Pancreas (tissue), 10 donors: ENCODE measurements at places on chromosomes 7 and 10.

- DNase-seq: no peak
Observed at GRCh38 chr7:42913591-42913990, 1.7 kb upstream of the C7orf25 start.

- no peak for DNase-seq
Observed at GRCh38 chr7:131000873-131001272, 266.9 kb upstream of the KLF14 start.

- DNase-seq: no peak
Observed at GRCh38 chr10:53379956-53380355, 607.4 kb upstream of the MBL2 start.

- no peak for DNase-seq
Observed at GRCh38 chr7:80088705-80089104, 45.9 kb upstream of the GNAI1 start.

GRCh38 chr7:55121249-55121648, 102.4 kb downstream of the EGFR start:
- no peak for DNase-seq

DNA sequence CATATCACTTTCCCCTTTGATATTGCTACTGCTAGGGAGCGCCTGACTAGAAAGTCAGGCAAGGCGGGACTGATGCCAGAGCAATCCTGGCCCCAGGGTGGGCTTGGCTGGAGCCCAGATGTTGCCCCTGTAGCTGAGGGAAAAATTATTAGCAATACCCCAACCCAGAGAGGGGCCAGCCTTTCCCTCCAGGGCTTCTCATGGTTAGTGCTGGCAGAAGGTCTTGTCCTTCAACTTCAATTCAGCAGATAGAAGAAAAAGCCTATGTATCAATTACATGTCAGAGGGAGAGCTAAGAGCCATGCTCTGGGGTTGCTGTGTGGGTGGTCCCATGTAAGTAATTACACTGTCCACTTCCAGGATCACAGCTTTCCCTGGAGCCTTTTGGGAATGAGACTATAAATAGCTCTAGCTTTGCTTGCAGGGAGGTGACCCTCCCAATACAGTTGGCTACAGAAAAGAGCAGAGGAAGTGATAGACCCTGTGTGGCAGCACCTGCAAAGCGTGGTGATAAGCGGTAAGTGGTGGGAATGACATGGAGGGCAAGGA, 579.1 kb downstream of the CCSER2 start:
- DNase-seq: no peak

GRCh38 chr7:27501001-27501400, 161.7 kb downstream of the HIBADH start:
- DNase-seq: no peak

DNA sequence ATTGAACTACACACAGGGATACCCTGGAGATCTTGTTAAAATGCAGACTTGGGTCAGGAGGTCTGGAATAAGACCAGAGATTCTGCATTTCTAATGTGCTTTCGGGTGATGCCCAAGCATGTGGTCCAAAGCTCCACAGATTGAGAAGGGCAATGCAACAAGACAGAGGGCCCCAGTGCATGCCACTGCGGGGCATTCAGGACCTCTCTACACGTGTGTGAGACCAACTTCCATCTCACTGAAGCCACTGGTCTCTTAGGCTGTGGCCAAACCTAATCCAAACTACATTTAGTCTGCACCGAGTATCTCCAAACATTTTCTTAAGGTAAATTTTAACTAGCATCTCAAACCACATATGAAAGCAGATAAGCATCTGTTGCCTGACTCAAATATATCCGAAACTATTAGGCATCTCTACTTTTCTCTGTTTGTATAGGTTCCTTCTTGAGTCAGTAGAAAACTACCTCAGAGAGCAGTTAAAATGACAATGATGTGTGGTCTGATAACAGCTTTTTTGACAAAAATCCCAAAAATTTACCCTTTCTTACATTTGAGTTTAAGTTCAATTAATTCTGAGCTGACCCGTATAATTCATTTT, 107.5 kb downstream of the ELMO1 start:
- DNase-seq: no peak

- DNase-seq: peak; percentile 97
Observed at GRCh38 chr10:102432162-102432950, at the start of gene CUEDC2. TSS of gene CUEDC2 (minus strand) at chr10:102432574. CDS start at chr10:102425188, 7,386 bp downstream.

- no peak for DNase-seq
Observed at GRCh38 chr7:136061433-136061832, 84.3 kb upstream of the MTPN start.

DNA sequence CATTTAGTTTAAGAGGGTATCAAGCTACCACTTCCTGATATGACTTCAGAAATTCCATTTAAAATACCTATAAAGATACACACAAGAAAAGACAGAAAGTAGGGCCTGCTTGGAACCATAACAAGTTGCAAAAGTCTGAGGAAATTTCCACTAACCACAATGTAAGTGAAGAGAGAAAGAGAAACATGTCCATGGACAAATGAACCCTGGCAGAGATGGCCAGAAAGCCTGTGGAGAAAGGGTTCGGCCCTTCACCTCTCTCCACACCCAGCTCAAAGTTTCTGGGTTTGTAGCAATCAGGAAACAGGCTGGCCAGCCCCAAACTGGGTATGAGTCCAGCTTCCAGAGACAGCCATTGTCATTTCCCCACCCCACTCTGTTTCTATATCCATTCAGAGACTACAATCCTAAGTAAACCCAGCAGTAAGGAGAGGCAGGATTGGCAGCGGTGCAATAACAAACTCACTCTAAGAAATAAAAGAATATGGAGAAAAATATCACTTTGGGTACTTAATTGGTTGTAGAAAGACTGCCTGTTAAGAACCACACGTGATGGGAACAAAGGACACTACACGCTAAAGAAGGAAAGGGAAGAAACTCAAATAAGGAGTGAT, 71.1 kb downstream of the STK17A start:
- DNase-seq: no peak

DNA sequence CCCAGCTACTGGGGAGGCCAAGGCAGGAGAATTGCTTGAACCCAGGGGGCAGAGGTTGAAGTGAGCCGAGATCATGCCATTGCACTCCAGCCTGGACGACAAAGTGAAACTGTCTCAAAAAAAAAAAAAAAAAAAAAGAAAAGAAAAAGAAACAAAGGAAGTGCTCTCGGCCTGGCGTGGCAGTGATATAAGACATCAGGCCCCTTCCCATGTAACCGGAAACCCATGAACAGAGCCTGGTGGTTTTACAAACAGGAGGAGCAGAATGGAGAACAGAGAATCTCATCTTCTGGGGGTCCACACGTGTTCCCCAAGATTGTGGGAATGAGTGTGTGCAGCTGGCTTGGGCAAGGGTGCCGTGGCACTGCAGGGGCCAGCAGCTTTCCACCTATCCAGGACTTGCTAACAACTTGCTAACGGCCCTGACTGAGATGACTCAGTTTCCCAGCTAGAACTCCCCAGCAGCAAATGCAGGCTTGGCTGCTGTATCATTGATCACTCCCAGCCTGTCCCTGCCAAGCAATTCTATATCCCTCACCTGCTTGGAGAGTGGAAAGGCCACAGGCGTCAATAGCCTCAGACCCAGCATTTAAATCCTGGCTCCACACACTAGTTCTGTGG, 103.0 kb downstream of the COL26A1 start:
- DNase-seq: no peak

DNA sequence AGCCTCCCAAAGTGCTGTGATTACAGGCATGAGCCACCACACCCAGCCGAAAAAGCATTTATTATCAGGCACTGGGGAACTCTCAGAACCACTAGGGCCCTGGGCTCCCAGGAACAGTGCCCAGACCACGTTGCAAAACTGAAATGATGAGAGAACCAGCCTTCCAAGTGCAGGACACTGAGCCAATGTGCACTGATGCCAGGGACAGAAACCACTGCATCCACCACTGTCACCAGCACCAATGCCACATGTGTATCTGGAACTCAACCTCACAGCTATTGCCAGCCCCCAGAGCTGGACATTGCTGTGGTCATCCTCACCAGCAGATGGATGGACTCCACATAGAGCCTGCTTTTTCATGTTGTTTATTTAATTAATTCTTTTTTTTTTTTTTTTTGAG, 28.2 kb upstream of the TPST1 start:
- no peak for DNase-seq

DNA sequence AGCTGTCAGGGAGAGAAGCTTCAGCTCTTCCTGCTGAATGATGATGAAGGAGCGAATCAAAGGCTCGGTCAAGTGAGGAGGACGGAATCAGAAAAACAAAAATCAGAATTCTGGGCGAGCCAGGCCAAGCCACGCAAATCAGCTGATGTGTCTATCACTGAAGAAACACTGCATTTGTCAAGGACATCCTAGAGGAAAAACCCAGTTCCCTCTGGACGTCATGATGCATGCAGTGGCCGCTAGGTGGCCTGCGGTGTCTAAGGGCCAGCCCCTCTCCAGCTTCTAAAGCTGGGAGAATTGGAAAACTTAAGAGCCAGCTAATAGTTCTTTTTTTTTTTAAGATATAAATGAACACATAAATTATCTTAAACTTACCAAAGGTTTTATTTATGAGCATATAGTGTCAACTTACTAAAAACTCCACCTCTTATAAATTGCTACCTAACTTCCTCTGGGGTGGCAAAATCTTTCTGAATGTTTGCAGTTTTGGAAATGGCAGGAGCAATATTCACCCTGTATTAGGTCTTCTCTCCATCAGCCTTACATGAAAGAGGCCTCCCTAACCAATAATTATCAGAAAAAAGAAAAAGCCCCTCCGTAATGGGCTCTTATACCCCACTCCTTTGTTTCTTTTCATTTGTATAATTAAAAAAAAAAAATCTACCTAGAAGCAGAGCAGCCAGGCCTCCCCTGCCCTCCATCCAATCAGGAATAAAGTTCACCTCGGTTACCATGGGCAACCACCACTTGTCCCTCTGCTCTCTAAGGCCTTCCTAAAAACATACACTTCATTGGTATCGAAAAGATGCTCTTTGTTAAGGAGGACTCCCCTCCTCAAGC, 186.8 kb downstream of the USP6NL start:
- peak; percentile 30 for DNase-seq
